ENCODE measurements at places on chromosomes 11 and 22.
A peak's percentile ranks its signal among the peaks of the same experiment; 100 is the strongest.

GRCh38 chr22:17098379-17098819 lies 13.6 kb downstream of the IL17RA start:
- DNase-seq = peak; percentile 37

DNA sequence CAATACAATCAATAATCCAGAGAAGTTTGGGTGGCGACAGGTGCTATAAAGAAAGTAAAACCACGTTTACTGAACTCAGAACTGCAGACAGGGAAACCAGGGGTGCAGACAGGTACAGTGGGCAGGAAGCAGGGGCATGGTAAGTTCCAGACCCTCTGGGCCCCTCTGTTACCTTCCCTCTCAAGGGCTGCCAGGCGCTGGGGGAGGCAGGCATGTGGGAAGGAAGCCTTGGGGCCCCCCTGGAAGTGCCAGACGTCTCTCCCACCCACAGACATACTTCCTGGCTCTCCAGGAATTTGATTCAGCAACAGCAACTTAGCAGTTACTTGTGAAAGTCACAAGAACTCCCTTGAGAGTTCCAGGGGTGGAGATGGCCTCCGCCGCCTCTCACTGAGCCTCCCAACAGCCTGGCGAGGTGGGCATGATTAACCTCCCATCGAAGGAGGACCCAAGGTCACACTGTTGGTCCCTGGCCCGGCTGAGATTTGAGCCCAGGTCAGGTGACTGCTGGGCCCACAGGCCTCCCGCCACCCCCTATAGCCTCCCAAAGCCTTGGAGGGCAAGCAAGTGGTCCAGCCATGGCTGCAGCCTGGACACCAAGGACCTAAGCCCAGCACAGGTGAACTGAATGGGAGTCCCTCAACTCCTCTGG lies 14.1 kb upstream of the TSKU start:
- no peak for DNase-seq

- DNase-seq = no peak
Measured at GRCh38 chr11:94678236-94678635, 89.9 kb upstream of the AMOTL1 start.

DNA sequence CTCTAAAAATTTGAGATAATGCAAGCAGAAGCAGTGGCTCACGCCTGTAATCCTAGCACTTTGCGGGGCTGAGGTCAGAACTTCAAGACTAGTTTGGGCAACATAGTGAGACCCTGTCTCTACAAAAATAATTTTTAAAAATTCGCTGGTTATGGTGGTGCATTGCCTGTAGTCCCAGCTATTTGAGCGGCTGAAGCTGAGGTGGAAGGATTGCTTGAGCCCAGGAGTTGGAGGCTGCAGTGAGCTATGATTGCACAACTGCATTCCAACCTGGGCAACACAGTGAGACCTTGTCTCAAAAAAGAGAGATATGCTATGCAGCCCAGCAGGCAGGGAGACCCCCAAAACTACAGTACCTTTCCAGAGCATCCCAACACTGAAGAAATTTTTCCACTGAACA lies 2.3 kb downstream of the CTSC start:
- no peak for DNase-seq

DNA sequence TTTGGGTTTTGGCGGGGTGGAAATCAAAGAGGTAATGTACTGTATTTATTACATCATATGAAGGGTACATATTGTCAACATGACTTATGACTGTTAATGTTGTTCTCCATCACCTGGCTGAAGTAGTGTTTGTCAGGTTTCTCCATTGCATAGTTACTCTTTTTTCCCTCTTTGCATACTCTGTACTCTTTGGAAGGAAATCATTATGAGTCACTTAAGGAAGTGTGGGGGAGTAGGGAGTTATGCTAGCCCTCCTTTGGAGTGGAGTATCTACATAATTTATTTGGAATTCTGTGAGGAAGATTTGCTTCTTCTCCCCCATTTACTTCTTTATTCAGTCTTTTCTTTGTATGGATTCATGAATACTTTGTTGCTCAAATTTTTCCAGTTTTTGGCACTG lies 3.6 kb upstream of the PGR start:
- no peak for DNase-seq

- no peak for DNase-seq
Measured at GRCh38 chr22:28183078-28183860, 264.2 kb upstream of the PITPNB start.

DNA sequence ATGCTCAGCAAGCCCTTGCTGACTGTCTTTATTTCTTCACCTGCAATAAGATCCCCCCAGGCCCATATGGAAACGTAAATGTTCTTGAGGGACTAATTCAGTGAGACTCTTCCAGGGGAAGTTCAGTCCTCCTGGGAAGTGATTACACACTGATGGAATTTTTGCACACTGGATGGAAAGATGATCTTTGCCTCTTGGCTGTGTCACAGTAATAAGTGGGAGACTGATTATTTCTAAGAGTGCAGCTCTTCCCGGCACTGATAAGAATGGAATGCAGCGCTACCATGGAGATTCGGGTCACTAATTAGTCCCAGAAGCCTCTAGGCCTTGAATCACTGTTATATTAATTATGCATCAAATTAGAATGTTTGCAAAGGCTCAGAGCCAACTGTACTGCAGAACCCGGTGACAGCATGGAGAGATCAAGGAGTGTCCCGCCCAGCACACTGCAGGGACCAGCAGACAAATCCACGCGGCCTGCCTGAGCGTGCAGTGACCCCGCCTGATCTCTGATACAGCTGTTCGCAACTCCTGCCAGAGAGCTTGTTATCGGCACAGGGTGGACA lies 178.3 kb downstream of the SNX19 start:
- no peak for DNase-seq

- peak; percentile 23 for DNase-seq
Measured at GRCh38 chr11:17014833-17015626, 816 bp upstream of the PLEKHA7 start.

DNA sequence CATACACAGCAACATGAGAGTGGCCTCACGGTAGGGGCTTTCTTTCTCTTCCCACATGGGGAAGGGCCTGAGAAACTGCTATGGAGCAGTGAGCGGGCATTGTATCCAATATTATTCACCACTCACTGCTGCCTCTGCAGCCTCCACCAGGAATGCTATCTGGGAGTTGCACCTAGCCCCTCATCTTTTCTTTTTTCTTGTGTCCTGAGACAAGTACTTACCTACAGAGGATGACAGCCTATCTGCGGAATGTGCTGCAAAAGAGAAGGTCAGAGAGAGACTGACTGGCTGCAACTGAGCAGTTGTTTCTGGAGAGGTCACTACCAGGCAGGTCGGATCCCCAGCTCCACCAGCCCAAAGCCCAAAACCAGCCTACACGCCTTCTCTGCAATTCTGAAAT lies 52.1 kb upstream of the HTATIP2 start:
- no peak for DNase-seq

DNA sequence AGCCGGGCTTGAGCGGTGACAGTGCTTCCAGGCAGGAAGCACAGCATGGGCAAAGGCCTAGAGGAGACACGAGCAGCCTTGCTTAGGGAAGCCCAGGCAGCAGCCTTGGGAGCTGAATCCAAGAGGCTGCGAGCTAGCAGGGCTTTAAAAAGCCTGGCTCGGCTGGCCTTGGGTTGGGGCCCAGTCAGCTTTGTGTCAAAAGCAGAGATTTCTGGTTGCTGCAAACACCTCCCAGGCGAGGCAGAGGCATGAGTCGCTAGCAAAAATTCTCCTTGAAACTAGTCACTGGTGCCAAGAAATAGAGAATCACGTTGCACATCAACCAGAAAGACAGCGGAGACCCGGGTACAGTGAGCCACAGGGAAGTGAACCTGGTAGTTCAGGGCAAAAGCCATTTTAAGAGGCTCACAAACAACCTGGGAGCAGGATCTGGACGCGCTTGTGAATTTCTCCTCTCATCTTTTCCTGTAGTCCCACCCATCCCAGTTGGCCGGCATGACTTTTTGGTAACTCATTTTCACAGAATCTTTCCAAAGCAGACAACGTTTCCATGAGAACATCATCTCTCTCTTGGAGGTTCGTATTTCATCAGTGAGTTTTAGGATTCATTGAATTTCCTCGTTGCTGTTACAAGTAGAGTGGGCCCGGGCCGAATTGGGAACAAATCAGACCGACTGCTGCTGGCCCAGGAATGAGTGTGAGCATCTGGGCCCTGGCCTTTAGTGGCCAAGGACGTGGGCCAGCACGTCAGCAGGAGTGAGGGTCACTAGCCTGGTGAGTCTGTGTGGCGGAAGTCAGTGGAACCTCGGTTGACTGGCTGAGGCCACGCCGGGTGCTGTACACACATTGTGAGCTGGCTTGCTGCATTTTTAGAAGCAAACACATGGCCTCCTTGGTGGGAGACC lies 16.4 kb upstream of the FGF4 start:
- no peak for DNase-seq

DNA sequence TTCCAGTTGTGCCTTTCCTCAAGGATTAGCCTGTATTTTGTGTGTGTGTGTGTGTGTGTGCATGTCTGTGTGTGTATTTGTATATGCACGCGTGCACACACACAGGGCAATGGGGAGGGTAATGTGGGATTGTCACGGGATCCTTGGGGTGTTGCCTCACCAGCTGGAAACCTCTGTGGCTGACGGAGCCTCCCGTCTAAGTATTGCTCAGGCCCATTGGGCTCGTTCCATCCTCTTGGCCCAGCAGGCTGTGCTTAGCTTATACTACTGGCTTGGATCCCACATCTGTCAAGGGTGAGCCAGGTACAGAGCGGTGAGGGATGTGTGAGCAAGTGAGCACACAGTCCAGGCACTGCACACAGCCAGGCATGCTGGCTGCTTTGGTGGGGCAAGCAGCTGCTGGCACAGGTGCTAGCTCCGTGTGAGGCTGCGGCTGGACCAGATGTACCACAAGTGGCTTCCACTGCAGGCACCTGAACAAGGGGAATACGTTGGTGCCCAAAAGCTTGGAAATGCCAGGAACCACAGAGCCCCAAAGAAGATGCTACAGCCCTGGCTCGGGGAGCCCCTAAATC lies 462.8 kb downstream of the NELL1 start:
- no peak for DNase-seq

DNA sequence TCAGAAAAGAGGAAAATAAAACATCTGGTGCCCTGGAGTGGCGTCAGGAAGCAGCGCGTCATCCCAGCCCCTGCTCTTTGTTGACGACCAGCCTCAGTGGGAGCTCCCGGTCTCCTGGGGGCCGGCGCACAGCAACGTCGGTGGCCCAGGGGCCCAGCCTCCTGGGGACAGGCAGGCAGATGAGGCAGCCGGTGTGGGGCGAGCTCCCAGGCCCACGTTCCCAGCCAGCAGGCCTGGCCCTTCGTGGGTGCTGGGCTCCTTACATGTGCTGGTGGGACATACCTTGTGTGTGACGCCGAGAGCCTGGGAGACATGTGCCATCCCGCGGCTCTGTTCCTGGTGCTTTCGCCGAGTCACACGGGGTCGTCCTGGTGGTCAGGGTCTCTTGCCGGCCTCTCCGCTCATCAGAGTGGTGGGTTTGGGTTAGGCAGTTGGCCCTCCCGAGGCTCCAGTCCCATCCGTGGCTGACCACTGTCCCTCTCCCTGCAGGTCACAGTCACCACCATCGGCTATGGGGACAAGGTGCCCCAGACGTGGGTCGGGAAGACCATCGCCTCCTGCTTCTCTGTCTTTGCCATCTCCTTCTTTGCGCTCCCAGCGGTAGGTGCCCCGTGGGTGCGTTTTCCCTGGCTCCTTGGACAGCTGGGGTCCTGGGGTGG lies 116.7 kb downstream of the KCNQ1OT1 start:
- no peak for DNase-seq

DNA sequence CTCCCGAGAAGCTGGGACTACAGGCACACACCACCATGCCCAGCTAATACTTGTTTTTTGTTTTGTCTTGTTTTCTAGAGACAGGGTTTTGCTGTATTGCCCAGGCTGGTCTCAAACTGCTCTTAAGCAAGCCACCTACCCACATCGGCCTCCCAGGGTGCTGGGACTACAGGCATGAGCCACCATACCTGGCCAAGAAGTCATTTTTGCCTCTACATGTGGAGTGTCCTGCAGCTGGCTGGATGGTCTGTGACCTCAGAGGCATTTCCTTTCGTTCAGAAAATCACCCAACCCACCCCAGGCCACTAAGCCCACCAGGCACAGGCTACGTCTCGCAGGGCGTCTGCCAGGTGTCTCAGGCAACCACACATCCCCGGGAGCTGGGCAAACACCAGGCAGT lies 12.8 kb downstream of the SHANK2 start:
- no peak for DNase-seq

DNA sequence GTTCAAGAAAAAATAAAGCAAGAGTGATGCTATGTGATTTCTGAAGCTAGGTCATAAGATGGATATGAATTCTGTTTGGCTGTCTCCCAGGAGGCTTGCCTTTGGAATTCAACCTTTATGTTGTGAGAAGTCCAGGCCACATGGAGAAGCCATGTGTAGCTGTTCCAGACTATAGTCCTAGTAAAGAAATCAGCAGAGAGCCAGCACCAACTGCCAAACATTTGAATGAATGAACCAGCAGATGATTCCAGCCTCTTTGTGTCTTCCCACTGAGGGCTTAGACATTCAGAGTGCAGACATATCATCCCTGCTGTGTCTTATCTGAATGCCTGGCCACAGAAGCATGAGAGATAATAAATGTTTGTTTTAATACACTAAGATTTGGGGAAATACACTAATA lies 1150.6 kb downstream of the DLG2 start:
- DNase-seq = no peak

- DNase-seq = no peak
Measured at GRCh38 chr11:36009473-36009872, 65.6 kb downstream of the LDLRAD3 start.

DNA sequence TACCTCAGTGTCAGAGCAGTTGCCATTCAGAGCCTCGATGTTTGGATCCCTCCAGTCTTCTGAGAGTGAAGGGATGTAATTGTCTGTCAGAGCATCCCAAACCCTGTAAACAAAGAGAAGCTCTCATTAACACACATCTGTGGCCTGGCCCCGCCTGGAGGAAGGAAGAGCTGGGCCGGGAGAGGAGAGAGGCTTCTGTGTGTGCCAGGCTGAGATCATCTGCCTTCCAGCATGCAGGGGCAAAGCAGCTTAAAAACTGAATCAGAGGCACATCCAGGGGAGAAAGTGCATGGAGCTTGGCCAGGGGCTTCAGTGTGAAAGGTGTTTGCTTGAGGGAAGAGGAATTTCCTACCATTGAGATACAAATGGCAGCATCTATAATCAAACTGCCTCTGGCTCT lies 14.5 kb downstream of the FEZ1 start:
- DNase-seq = no peak

GRCh38 chr22:31039393-31039792 lies 41.7 kb upstream of the SMTN start:
- DNase-seq = no peak

- DNase-seq = no peak
Measured at GRCh38 chr22:28557184-28557583, 122.5 kb downstream of the TTC28 start.

DNA sequence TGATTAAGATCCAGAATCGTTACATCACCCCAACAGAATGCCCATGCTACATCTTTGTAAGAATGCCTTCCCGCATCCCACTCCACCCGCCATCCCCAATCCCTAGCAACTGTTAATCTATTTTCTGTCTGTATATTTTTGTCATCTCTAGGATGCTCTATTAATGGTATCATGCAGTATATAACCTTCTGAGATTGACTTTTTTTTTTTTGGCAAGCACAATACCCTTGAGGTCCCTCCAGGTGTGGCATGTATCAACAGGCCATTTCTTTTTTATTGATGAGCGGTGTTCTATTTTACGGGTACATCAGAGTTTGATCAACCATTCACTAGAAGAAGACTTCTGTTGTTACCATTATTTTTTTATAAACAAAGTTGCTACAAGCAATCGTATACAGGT lies 30.2 kb upstream of the SCN3B start:
- DNase-seq = no peak

- no peak for DNase-seq
Measured at GRCh38 chr22:43411040-43411868, 560 bp upstream of the MPPED1 start.

Data from CD4-positive, alpha-beta T cell treated with Interleukin-12 subunit alpha and Interleukin-12 subunit beta, for 1 hour (primary cell).